ENCODE measurements at places on chromosomes 11 and 22.

GRCh38 chr11:3959015-3959902, 103.8 kb downstream of the STIM1 start:
- DNase-seq = no peak
- H3K27ac ChIP-seq = no peak overlapping the region
- H3K27me3 ChIP-seq = no peaks in the 10 kb centered on the region

GRCh38 chr11:18313965-18314763, 7.8 kb downstream of the HPS5 start:
- peaks cover 10% of the 10 kb centered on the region for H3K36me3 ChIP-seq
- H3K4me3 ChIP-seq = no peak overlapping the region
- H3K4me1 ChIP-seq = peaks cover 8% of the 10 kb centered on the region
- no peak overlapping the region for H3K27ac ChIP-seq
- H3K27me3 ChIP-seq = no peaks in the 10 kb centered on the region
- DNase-seq = no peak

- H3K27ac ChIP-seq = no peak overlapping the region
- H3K27me3 ChIP-seq = no peaks in the 10 kb centered on the region
- peaks cover 11% of the 10 kb centered on the region for H3K36me3 ChIP-seq
Measured at GRCh38 chr11:104668797-104669463, 229.3 kb downstream of the CASP12 start.

DNA sequence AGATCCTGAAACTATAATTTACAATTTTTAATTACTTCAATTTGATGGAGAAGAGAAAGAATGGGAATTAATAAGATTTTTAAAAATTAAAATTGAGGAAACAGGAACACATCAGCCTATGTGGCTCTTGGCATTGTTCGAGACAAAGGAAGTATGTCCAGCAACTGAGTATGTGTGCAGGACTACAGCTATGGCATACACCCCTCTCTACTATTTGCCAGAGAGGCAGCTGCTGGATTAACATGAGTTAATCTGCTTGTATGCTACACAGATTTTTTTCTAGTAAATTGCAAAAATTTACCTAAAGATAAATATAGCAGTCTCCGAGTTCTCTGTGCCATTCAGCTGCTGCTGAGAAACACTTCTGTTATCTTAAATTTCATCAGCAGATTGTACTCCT, 70.6 kb downstream of the PHF21A start:
- H3K27me3 ChIP-seq = no peaks in the 10 kb centered on the region
- DNase-seq = no peak
- no peak overlapping the region for H3K27ac ChIP-seq

GRCh38 chr11:115217726-115218311, 286.4 kb downstream of the CADM1 start:
- no peak overlapping the region for H3K4me3 ChIP-seq
- DNase-seq = no peak
- H3K27ac ChIP-seq = no peak overlapping the region
- peaks cover 2% of the 10 kb centered on the region for H3K4me1 ChIP-seq
- H3K27me3 ChIP-seq = no peaks in the 10 kb centered on the region

- DNase-seq = no peak
- no peak overlapping the region for H3K27ac ChIP-seq
- H3K4me3 ChIP-seq = no peak overlapping the region
- H3K27me3 ChIP-seq = peaks cover 3% of the 10 kb centered on the region
Measured at GRCh38 chr11:44506375-44507016, 59.0 kb upstream of the CD82 start.

GRCh38 chr11:76236092-76236999, 30.0 kb upstream of the WNT11 start:
- peak overlapping the region; percentile 97 for H3K27ac ChIP-seq
- H3K4me1 ChIP-seq = peaks cover 40% of the 10 kb centered on the region
- peak overlapping the region; percentile 90 for H3K4me3 ChIP-seq
- DNase-seq = no peak
- no peaks in the 10 kb centered on the region for H3K27me3 ChIP-seq
- H3K36me3 ChIP-seq = peaks cover 4% of the 10 kb centered on the region

DNA sequence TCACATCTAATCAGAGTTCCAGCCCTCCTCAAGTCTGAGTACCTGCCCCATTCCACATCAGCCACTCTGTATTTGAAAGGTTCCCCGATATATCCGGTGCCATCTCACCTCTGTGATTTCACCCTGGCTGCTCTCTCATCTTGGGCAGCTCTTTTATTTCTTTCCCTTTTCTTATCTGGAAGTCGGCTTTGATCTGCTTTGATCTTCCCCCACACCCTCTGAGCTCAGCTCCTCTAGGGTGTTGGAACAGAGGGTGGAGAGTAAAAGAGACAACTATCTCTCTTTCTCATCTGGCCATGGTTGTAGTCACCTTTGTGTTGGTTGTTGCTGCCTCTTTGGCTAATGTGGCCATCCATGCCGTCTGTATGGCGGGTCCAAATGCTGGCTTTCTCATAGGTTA, 108.3 kb downstream of the ENTHD1 start:
- H3K27me3 ChIP-seq = peaks cover 3% of the 10 kb centered on the region
- H3K27ac ChIP-seq = no peak overlapping the region
- no peak for DNase-seq
- peaks cover 5% of the 10 kb centered on the region for H3K4me1 ChIP-seq
- peaks cover 2% of the 10 kb centered on the region for H3K36me3 ChIP-seq
- no peak overlapping the region for H3K4me3 ChIP-seq

DNA sequence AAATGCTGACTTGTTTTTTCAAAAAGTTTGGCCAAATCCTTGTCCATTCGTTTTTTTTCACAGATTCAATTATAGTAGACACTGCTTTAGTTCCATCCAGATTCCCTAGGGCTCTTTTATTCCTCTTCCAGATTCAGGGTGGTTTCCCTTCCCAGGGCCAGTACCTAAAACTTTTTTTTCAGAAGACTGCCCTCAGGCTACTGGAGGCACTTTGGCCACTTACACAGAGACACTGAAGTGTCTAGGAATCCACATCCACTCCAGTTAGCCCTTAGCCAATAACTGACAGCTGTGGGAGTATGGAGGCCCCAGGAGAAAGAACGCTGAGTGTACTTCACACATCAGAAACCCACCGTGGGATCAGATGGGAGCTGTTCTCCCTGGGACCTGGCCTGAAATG, 77.3 kb downstream of the CCDC34 start:
- no peak overlapping the region for H3K4me3 ChIP-seq
- H3K27me3 ChIP-seq = peaks cover 2% of the 10 kb centered on the region
- no peaks in the 10 kb centered on the region for H3K36me3 ChIP-seq
- H3K27ac ChIP-seq = no peak overlapping the region

GRCh38 chr11:61356706-61357105, 5.0 kb downstream of the CYB561A3 start:
- no peaks in the 10 kb centered on the region for H3K27me3 ChIP-seq
- no peak for DNase-seq
- no peak overlapping the region for H3K4me3 ChIP-seq
- peaks cover 25% of the 10 kb centered on the region for H3K4me1 ChIP-seq
- H3K36me3 ChIP-seq = peaks cover 14% of the 10 kb centered on the region

DNA sequence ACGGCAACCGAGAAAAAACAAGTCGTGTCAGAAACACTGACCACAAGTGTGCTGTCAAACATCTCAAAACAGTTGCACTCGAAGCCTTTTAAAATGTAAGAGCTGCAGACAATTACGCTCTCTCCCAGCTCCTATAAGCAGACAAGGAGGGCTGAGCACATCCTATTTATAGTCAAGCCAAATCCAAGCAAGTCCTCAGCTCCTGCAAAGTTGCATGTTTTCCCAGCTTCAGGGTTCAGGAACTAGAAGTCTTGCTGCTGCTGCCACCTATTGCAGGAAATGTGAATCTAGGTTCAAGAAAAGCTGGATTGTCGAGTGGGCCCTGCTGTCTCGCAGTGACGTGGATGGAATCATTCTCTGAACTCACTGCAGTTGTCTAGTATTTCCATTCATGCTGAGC, 15.5 kb downstream of the EFCAB6 start:
- H3K27ac ChIP-seq = no peak overlapping the region
- no peaks in the 10 kb centered on the region for H3K4me1 ChIP-seq
- H3K36me3 ChIP-seq = no peaks in the 10 kb centered on the region
- no peak overlapping the region for H3K4me3 ChIP-seq

- no peaks in the 10 kb centered on the region for H3K36me3 ChIP-seq
- H3K27me3 ChIP-seq = peaks cover 52% of the 10 kb centered on the region
- H3K4me1 ChIP-seq = peaks cover 10% of the 10 kb centered on the region
- H3K27ac ChIP-seq = no peak overlapping the region
- no peak for DNase-seq
Measured at GRCh38 chr11:114115451-114115928, 56.0 kb downstream of the ZBTB16 start.

- H3K4me3 ChIP-seq = no peak overlapping the region
- DNase-seq = no peak
- H3K4me1 ChIP-seq = peaks cover 23% of the 10 kb centered on the region
- H3K27ac ChIP-seq = no peak overlapping the region
Measured at GRCh38 chr11:63667995-63668795, 3.0 kb downstream of the ATL3 start.

DNA sequence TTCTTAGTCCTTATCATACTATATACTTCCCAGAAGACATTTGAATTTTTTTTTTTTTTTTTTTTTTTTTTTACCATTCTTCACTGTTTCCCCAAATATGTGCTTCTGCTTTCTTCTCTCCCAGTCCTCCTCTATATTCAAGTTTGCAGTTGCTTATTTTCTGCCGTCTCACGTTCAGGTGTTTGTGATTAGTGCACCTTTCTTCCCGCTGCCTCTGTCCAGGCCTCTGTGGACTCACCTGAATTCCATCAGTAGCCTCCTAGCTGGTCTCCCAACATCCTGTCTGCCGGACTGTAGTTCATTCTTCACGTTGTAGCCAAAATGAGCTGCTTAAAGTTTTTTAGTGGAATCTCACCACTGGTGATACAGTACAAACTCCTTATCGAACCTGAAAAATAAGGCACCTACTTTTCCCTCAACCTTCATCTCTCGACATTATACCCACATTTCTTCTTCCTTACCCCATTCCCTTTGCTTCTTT, 795 bp upstream of the MSANTD4 start:
- DNase-seq = no peak
- H3K27me3 ChIP-seq = peaks cover 3% of the 10 kb centered on the region
- H3K36me3 ChIP-seq = peaks cover 14% of the 10 kb centered on the region
- H3K4me1 ChIP-seq = peaks cover 25% of the 10 kb centered on the region
- H3K4me3 ChIP-seq = peak overlapping the region; percentile 95
- H3K27ac ChIP-seq = peak overlapping the region; percentile 87

GRCh38 chr11:62715150-62716130, 8.0 kb downstream of the GNG3 start:
- H3K36me3 ChIP-seq = peaks cover 48% of the 10 kb centered on the region
- H3K27ac ChIP-seq = no peak overlapping the region
- peak; percentile 9 for DNase-seq
- no peaks in the 10 kb centered on the region for H3K27me3 ChIP-seq
- peaks cover 56% of the 10 kb centered on the region for H3K4me1 ChIP-seq

DNA sequence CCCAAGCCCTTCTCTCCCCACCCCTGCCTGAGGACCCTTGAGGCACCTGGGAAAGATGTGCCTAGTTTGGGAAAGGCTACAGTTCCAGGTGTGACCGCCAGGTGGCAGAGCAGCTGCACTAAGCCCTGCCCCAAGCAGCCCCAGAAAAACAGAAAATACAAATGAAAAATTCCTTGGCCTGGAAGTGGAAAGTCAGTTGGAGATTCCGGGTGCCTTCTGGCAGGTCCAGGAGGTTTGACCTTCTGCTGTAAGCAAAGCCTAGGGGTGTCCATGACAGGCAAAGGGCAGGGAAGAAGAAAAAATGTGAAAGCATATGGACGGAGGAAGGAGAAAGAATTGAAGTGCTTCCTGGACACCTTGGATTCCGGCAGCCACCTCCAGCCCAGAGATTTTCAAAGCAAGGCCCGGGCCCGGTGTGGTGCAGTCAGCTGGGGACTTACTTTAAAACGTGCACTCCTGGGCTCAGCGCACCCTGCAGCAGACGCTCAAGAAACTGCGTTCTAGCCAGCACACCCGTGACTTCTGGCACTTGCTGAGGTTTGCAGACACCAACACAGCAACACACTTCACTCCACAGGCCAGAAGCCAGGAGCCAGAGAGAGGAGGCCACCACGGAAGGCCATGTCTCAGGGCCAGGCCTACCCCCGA, 37.3 kb upstream of the SLC22A12 start:
- no peak overlapping the region for H3K4me3 ChIP-seq
- peaks cover 6% of the 10 kb centered on the region for H3K4me1 ChIP-seq
- peak; percentile 65 for DNase-seq
- peaks cover 2% of the 10 kb centered on the region for H3K27me3 ChIP-seq

DNA sequence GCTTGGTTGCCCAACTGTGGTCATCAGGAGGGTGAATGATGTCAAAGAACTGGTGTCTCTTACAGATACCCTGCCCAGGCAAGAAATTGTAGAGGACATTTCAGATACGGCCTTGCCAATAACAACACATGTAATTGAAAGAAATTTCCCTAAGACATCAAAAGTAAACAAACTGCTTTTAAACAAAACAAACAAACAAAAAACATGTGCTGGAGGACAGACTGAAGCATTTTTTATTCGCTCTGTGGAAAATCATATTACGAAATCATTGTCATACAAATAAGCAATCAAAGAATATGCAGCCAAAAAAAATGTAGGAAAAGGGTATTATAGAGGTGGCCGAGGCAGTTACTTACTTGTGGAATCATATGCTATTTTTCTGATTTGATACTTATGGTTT, 52.1 kb upstream of the MYEOV start:
- H3K4me1 ChIP-seq = peaks cover 12% of the 10 kb centered on the region
- peaks cover 5% of the 10 kb centered on the region for H3K36me3 ChIP-seq
- peak overlapping the region; percentile 80 for H3K27ac ChIP-seq

DNA sequence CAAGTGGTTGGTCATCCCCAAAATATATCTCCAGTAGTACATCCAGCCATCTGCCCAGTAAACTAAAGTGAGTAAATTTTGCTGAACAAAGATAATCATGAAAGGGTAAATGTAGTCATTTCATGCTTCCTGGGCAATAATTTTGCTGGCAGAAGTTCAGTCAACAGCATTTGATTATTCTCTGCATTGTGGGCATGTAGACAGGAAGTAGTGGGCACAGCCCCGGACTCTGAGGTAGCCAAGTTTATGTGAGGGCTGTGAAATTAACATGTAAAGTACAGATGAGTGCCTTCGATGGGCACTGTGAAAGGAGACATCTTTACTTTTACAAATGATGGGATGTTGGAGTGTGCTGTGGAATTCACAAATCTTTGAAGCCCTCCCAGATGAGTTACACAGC, 312.2 kb upstream of the MTNR1B start:
- no peaks in the 10 kb centered on the region for H3K36me3 ChIP-seq
- H3K27me3 ChIP-seq = no peaks in the 10 kb centered on the region
- no peak for DNase-seq
- H3K4me3 ChIP-seq = no peak overlapping the region
- no peaks in the 10 kb centered on the region for H3K4me1 ChIP-seq

GRCh38 chr11:77206264-77207018, 78.4 kb downstream of the MYO7A start:
- peak; percentile 15 for DNase-seq
- H3K4me3 ChIP-seq = no peak overlapping the region
- peak overlapping the region; percentile 20 for H3K27ac ChIP-seq
- H3K36me3 ChIP-seq = no peaks in the 10 kb centered on the region
- peaks cover 3% of the 10 kb centered on the region for H3K27me3 ChIP-seq
- H3K4me1 ChIP-seq = no peaks in the 10 kb centered on the region

DNA sequence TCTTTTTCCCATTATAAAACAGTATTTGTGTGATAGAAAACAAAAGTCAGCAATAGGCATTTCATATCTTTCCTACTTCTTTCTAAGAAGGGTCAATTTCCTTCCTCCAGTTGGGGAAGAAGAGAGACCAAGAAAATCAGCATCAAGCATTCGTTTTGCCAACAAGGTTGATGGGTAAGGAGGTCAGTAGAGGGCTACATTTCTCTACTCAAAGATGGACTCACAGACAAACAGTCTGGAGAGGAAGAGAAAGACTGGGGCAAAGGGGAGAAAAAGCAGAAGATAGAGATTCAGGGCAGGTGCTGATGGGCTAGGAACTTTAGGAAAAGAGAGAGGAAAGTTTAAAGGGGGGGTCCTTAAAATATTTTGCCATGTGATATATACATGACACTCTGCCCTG, 8.6 kb upstream of the MTNR1B start:
- no peak overlapping the region for H3K27ac ChIP-seq
- no peak overlapping the region for H3K4me3 ChIP-seq
- DNase-seq = no peak
- H3K36me3 ChIP-seq = no peaks in the 10 kb centered on the region
- H3K27me3 ChIP-seq = peaks cover 2% of the 10 kb centered on the region
- H3K4me1 ChIP-seq = no peaks in the 10 kb centered on the region

Measured in activated naive CD8-positive, alpha-beta T cell treated with anti-CD3 and anti-CD28 coated beads, Interleukin-2, amount 10 ng/mL, durations not matched to agents 7 days and 5 days (primary cell).